ENCODE measurements at places on chromosomes 2 and 18. TPM values are rescaled to one million over a fixed set of nuclear protein-coding genes. Genes with fewer than 3 reads are reported as not detected.

The GCG gene
- not detected for polyA plus RNA-seq

The PARD3B gene
- 4.3 TPM for polyA plus RNA-seq

The ACTR3 gene
- 125 TPM for polyA plus RNA-seq

The SLC23A3 gene
- 0.11 TPM for polyA plus RNA-seq

The ESPNL gene
- 3.7 TPM for polyA plus RNA-seq

The LRATD1 gene
- polyA plus RNA-seq = 0.76 TPM

The COL4A4 gene
- 0.16 TPM for polyA plus RNA-seq

The AOX1 gene
- polyA plus RNA-seq = not detected

The KCNK3 gene
- polyA plus RNA-seq = 3.5 TPM

The KYNU gene
- 0.75 TPM for polyA plus RNA-seq

The EVX2 gene
- not detected for polyA plus RNA-seq

The ITGB6 gene
- polyA plus RNA-seq = 0.31 TPM

The PRKAG3 gene
- 0.12 TPM for polyA plus RNA-seq

The NMS gene
- not detected for polyA plus RNA-seq

The ALPG gene
- not detected for polyA plus RNA-seq

The RAB17 gene
- polyA plus RNA-seq = 3.1 TPM

The CRIM1 gene
- 2.4 TPM for polyA plus RNA-seq

The SERPINB8 gene
- polyA plus RNA-seq = 0.90 TPM

The RIT2 gene
- polyA plus RNA-seq = not detected

The PPM1G gene
- polyA plus RNA-seq = 84.8 TPM

The DSC2 gene
- 15.9 TPM for polyA plus RNA-seq

The GKN1 gene
- polyA plus RNA-seq = not detected

The CIDEA gene
- not detected for polyA plus RNA-seq

The DPYSL5 gene
- polyA plus RNA-seq = 3.7 TPM

The ARL4C gene
- 12.1 TPM for polyA plus RNA-seq

The SPP2 gene
- polyA plus RNA-seq = not detected

The GALNT14 gene
- 0.84 TPM for polyA plus RNA-seq

The MTX2 gene
- 107 TPM for polyA plus RNA-seq

The CROCC2 gene
- polyA plus RNA-seq = not detected

The MYO7B gene
- polyA plus RNA-seq = not detected

The WIPF1 gene
- polyA plus RNA-seq = 18.3 TPM

The PTPRM gene
- polyA plus RNA-seq = 26.5 TPM

The GAL3ST2 gene
- polyA plus RNA-seq = not detected

Measured in cardiac muscle cell (in vitro differentiated cells and primary cell).